ENCODE measurements at places on chromosomes 11 and 22. TPM values are rescaled to one million over a fixed set of nuclear protein-coding genes. Genes with fewer than 3 reads are reported as not detected.

KRTAP5-7 gene
- not detected for total RNA-seq

NPAS4 gene
- not detected for total RNA-seq

ROM1 gene
- not detected for total RNA-seq

FOSL1 gene
- total RNA-seq: not detected

EED gene
- total RNA-seq: 53.8 TPM

SPI1 gene
- 9.2 TPM for total RNA-seq

HEPHL1 gene
- total RNA-seq: not detected

CASP5 gene
- not detected for total RNA-seq

GRAMD1B gene
- total RNA-seq: 6.5 TPM

NCF4 gene
- total RNA-seq: 6.6 TPM

CSTPP1 gene
- total RNA-seq: 33.8 TPM

DSCAML1 gene
- 29.1 TPM for total RNA-seq

KRTAP5-8 gene
- total RNA-seq: 0.64 TPM

GRCh38 chr11:111596319-111596718, 5.9 kb upstream of the SIK2 start:
- no peaks in the 10 kb centered on the region for H3K4me1 ChIP-seq
- H3K27me3 ChIP-seq: no peaks in the 10 kb centered on the region
- no peak for DNase-seq
- H3K27ac ChIP-seq: no peak overlapping the region

DNA sequence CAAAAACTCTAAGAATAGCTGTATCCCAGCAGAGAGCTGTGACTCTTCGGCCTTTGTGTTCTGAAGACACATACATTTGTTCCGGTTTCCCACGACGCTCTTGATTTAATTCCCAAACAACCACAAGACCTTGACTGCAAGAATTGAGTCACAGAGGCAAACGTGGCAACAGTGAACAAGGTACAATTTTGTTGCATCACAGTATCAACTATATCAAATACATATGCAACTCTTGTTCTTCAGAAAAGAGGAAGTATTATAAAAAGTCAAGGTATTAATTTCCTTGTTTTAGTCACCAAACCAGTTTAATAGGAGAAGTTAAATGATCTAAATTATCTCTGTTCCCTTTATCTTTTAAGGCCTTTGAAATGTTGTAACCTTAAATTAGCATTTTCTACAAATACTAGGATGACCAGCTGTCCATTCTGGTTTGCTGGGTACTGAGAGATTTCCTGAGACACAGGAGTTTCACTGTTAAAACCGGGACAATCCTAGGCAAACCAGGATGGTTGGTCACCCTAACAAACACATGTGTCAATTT, 11.1 kb downstream of the HPS5 start:
- no peak overlapping the region for H3K4me3 ChIP-seq
- H3K36me3 ChIP-seq: no peaks in the 10 kb centered on the region
- no peaks in the 10 kb centered on the region for H3K4me1 ChIP-seq
- H3K27ac ChIP-seq: no peak overlapping the region
- no peaks in the 10 kb centered on the region for H3K27me3 ChIP-seq

- no peaks in the 10 kb centered on the region for H3K4me1 ChIP-seq
- H3K4me3 ChIP-seq: no peak overlapping the region
- no peak for DNase-seq
- H3K27ac ChIP-seq: no peak overlapping the region
- H3K36me3 ChIP-seq: no peaks in the 10 kb centered on the region
These were observed 1397.3 kb upstream of the TENM4 start for GRCh38 chr11:80838153-80838552.

GRCh38 chr22:46240506-46240905, 9.6 kb downstream of the CDPF1 start:
- no peaks in the 10 kb centered on the region for H3K4me1 ChIP-seq
- no peaks in the 10 kb centered on the region for H3K36me3 ChIP-seq

- DNase-seq: no peak
- H3K4me3 ChIP-seq: no peak overlapping the region
- H3K27ac ChIP-seq: no peak overlapping the region
- H3K27me3 ChIP-seq: no peaks in the 10 kb centered on the region
These were observed 34.9 kb upstream of the CD82 start for GRCh38 chr11:44530413-44531115.

- no peak for DNase-seq
- H3K27ac ChIP-seq: no peak overlapping the region
- H3K36me3 ChIP-seq: no peaks in the 10 kb centered on the region
- no peak overlapping the region for H3K4me3 ChIP-seq
These were observed 17.5 kb downstream of the FGF3 start for GRCh38 chr11:69801513-69802335.

- H3K36me3 ChIP-seq: no peaks in the 10 kb centered on the region
- H3K4me3 ChIP-seq: no peak overlapping the region
- no peak for DNase-seq
- H3K27ac ChIP-seq: no peak overlapping the region
These were observed 109.9 kb upstream of the CLMP start for GRCh38 chr11:123304828-123305466.

DNA sequence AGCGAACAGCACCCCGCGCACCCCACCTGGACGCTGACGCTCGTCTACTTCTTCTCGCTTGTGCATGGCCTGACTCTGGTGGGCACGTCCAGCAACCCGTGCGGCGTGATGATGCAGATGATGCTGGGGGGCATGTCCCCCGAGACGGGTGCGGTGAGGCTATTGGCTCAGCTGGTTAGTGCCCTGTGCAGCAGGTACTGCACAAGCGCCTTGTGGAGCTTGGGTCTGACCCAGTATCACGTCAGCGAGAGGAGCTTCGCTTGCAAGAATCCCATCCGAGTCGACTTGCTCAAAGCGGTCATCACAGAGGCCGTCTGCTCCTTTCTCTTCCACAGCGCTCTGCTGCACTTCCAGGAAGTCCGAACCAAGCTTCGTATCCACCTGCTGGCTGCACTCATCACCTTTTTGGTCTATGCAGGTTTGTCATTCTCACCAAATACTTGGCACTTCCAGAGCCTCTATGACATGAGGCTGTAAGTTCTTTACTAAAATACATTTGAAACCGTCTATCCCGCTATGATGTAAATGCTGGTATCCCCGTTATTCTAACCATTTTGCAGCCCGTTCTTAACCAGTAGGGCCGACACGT, 535 bp downstream of the AQP11 start:
- no peaks in the 10 kb centered on the region for H3K27me3 ChIP-seq
- H3K36me3 ChIP-seq: no peaks in the 10 kb centered on the region
- H3K27ac ChIP-seq: peak overlapping the region; percentile 72

GRCh38 chr11:107731941-107732688, 20.3 kb upstream of the SLN start:
- H3K4me3 ChIP-seq: no peak overlapping the region
- no peaks in the 10 kb centered on the region for H3K27me3 ChIP-seq
- no peak overlapping the region for H3K27ac ChIP-seq
- H3K4me1 ChIP-seq: no peaks in the 10 kb centered on the region

DNA sequence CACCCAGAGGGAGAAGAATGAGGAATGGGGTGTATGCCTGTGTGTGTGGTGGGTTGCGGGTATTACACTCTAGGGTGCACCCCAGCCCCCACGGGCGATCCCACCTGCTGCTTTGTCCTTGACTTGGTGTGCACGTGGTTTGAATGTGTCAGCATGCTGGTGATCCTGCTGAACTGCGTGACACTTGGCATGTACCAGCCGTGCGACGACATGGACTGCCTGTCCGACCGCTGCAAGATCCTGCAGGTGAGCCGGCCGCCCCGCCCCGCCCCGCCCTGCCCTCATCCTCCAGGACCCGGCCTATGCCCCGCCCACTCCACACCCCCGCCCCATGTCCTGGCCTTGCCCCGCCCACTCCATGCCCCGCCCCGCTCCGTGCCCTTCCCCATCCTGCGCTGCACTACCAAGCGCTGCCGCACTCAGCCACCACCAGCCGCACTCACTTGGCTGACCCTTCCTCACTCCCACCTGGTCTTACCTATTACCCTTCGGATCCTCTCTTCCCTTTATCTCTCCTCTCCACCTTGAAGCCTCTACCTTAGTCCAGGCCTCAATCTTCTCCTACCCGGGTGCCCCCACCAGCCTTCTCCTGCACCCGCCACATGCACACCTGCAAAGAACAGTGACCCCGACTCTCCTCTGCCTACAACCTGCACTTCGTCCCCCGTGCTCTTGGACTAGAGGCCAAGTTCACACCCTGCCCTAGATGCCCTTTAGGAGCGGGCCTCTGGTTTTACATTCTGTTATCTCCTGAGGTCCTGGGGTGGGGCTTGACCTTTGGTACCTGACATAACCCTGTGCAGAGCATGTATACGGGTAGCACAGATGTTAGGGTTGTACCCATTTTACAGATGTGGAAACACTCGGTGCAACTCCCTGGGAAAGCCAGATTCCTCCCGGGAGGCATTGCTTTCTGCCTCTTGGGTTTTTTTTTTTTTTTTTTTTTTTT, 27.7 kb downstream of the CACNA1I start:
- H3K27ac ChIP-seq: no peak overlapping the region
- H3K27me3 ChIP-seq: peaks cover 10% of the 10 kb centered on the region
- H3K36me3 ChIP-seq: no peaks in the 10 kb centered on the region

- no peak for DNase-seq
- H3K4me3 ChIP-seq: no peak overlapping the region
- H3K27ac ChIP-seq: no peak overlapping the region
- H3K36me3 ChIP-seq: no peaks in the 10 kb centered on the region
These were observed 11.8 kb upstream of the BIRC3 start for GRCh38 chr11:102305352-102306047.

DNA sequence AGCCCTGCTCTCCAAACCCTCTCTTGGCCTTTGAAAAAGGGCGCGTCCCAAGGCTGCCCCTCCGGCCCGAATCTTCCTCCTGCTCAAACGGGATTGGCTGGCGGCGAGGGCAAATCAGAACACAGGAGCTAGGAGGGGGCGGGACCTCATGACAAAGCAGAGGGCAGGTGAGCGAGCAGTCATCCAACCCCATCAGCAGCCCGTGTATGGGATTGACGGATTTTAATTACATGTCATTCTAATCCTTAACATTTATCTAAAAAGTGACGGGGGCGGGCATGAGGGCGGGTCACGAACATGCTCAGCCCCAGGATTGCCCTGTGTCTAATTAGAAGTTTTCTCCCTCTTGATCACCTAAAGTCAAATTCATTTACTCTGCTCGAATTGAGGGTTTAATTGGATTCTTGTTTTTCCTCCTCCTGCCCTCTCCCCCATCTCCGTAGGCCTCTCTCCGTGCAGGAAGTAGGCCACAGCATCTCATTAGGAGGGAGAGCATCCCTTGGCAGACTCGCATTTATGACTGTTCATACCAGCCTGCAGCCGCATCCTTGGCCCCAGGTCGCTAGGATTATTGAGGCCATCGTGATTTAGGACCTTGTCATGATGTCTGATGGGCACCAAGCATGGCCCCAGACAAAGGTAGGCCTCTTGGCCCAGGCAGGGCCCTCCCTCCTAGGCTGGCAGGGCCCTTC, 147.1 kb downstream of the CHST1 start:
- H3K4me3 ChIP-seq: no peak overlapping the region
- H3K36me3 ChIP-seq: no peaks in the 10 kb centered on the region
- H3K27me3 ChIP-seq: no peaks in the 10 kb centered on the region
- H3K4me1 ChIP-seq: no peaks in the 10 kb centered on the region

DNA sequence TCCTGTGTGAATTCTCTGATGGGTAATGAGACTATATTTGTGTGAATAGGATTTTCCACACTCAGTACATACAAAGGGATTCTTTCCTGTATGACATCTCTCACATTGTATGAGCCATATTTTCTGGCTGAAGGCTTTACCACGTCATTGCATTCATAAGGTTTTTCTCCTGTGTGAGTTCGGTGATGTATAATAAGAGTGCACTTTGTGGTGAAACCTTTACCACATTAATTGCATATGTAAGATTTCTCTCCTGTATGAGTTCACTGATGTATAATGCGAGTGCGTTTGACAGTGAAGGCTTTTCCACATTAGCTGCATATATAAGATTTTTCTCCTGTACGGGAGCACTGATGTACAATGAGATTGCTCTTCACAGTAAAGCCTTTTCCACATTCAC, 455.4 kb upstream of the CNTN5 start:
- H3K4me1 ChIP-seq: no peaks in the 10 kb centered on the region
- no peak for DNase-seq
- no peaks in the 10 kb centered on the region for H3K36me3 ChIP-seq
- H3K27ac ChIP-seq: no peak overlapping the region

DNA sequence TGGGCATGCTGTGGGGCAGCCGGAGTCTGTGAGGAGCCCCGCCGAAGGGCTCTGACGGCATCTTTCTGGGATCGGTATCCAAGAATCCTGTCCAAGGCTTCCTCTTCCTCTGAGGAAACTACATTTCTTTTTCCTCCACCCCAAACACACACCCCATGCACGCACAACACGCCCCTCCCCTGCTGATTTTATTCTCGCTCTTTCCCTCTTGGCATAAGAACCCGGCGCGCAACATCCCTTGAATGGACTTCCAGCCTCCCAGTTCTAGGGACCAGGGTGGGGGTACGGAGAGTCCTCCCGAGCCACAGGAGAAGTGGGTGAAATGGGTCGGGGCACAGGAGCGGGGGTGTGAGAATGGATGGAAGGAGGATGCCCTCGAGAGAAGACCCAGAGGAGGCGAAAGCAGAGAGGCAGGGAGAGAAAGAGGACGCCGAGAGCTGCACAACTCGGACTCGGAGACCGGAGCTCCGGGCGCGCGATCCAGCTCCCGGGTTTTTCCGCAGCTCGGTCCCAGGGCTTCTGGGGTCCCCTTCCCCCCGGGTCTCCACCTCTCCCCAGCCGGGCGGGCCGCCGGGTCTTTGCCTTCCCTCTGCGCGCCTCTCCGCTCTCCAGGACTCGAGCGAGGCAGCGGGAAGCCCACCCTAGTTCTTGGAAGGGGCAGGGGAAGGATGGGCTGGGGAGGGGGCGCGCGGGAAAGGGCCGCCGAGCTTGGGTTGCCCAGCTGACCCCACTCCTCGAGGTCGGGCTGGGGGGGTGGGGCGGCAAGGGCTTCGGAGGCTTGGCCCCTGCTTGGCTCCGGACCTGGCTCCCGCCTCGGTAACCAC, 1.5 kb upstream of the LARGE1 start:
- peak overlapping the region; percentile 68 for H3K4me3 ChIP-seq
- H3K36me3 ChIP-seq: no peaks in the 10 kb centered on the region
- peak; percentile 70 for DNase-seq
- H3K27me3 ChIP-seq: no peaks in the 10 kb centered on the region
- peak overlapping the region; percentile 93 for H3K27ac ChIP-seq

GRCh38 chr11:86488553-86488952, 113.9 kb downstream of the CCDC81 start:
- H3K27me3 ChIP-seq: no peaks in the 10 kb centered on the region
- no peaks in the 10 kb centered on the region for H3K36me3 ChIP-seq
- H3K27ac ChIP-seq: no peak overlapping the region
- DNase-seq: no peak
- H3K4me3 ChIP-seq: no peak overlapping the region
- peaks cover 6% of the 10 kb centered on the region for H3K4me1 ChIP-seq

DNA sequence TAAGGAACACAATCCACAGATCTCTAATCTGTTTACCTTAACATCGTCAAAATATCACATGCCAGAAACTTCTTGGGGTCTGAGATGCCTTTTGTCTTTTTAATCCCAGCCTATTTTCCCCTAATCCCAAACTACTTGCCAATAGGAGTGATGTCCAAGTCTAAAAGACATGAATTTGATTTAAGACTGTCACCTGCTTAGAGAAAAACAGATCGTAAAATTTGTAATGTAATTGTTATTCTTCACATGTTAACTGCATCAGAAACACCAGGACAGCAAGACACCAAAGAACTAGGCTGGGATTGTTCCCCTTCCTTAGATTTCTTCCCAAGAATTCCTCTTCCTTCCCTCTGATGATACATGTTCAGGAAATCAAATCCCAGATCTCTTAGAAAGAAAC, 198.1 kb upstream of the ARHGAP20 start:
- no peaks in the 10 kb centered on the region for H3K36me3 ChIP-seq
- no peak for DNase-seq
- no peaks in the 10 kb centered on the region for H3K4me1 ChIP-seq

- H3K27ac ChIP-seq: no peak overlapping the region
- no peak overlapping the region for H3K4me3 ChIP-seq
- H3K27me3 ChIP-seq: no peaks in the 10 kb centered on the region
- no peak for DNase-seq
- H3K4me1 ChIP-seq: no peaks in the 10 kb centered on the region
- no peaks in the 10 kb centered on the region for H3K36me3 ChIP-seq
These were observed 21.8 kb upstream of the UVRAG start for GRCh38 chr11:75792997-75793800.
